ENCODE measurements at places on chromosomes 7 and 10. TPM values are rescaled to one million over a fixed set of nuclear protein-coding genes. Genes with fewer than 3 reads are reported as not detected.

Gene OR6V1
- not detected for total RNA-seq

GRCh38 chr10:34638406-34639054 is 176.6 kb downstream of the PARD3 start:
- H3K27me3 ChIP-seq = no peaks in the 10 kb centered on the region
- no peaks in the 10 kb centered on the region for H3K36me3 ChIP-seq
- peak; percentile 76 for DNase-seq
- peaks cover 4% of the 10 kb centered on the region for H3K4me1 ChIP-seq
- H3K4me3 ChIP-seq = no peak overlapping the region
- H3K27ac ChIP-seq = no peak overlapping the region

Gene AKR1C8
- total RNA-seq = 0.27 TPM

DNA sequence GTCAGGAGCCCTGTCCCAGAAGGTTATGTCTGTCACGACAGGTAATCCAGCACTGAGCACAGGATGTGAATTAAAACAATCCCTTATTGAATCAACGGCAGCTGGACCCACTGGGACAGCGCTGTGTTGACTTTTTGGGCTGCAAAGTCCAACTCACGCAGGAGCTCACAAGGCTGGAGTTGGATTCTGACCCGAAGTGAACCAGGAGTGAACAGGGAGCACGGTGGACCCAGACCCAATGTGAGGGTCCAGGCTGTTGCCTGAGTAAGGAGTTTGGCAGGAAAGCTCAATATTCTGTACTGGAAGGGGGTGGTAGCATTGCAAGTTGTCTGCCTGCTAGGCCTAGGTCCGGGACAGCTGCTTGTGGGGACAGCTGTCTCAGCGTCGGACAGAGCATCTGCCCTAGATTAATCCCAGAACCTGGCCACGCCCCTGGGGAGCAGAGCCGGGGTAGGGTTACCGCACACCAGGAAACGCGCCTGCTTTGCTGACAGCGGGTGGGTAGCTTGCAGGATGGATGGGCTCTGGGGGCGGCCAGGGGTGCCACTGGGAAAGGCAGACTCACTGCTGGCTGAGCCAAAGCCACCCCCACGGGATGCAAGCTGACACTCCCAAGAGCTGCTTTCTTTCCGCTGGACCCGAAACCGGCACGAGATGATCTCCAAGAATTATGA is 24.0 kb downstream of the COL26A1 start:
- H3K36me3 ChIP-seq = no peaks in the 10 kb centered on the region
- DNase-seq = no peak
- H3K4me3 ChIP-seq = no peak overlapping the region
- peaks cover 24% of the 10 kb centered on the region for H3K4me1 ChIP-seq

DNA sequence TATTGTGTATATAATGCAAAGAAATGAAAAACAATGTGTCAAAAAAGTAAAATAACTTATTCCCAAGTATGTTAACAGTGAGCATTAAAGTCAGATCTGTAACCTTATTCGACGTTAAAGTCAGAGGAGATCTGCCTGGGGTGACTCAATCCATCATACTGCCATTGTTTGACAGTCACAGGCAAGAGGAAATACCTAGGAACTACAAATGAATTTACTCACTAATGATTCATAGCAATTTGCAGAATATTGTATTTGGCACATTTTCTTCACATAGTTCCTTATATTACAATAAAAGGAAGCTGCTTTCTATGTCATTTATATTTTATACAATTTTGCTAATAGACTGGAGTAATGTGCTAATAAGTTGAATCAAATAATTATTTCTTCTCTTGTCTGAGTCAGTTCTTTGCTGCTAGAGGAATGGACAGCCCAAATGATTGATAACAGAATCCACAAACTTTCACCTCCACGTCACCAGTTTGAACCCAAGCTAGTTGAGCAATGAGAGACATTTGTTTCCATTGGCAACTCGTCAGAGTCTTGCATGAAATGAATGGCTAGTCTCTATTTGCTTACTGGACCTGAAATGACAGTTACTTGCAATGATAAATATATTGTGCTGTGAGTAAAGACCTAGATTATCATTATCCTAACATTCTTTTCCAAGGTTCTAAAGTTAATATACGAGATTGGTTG is 48.5 kb upstream of the TMEM106B start:
- no peak overlapping the region for H3K4me3 ChIP-seq
- H3K27ac ChIP-seq = no peak overlapping the region
- H3K4me1 ChIP-seq = peaks cover 4% of the 10 kb centered on the region
- H3K36me3 ChIP-seq = peaks cover 9% of the 10 kb centered on the region

DNA sequence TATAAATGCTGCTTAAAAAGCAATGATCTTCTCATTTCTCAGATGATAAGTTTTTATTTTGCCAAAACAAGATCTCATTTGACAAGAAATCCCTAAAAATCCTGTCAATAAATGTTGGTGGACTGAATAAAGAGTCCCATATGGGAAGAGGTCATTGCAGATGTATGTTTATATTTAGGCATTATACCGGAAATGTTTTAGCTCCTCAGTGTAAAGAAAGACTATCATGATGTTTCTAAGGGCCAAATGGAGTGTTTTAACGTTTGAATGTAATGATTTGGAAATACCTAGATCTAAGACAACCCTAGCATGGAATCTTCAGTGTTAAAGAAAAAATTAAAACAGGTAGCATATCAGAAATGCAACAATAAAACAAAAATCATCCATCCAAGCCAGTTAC is 457.8 kb upstream of the NFE2L3 start:
- no peaks in the 10 kb centered on the region for H3K4me1 ChIP-seq
- no peak overlapping the region for H3K4me3 ChIP-seq
- no peak for DNase-seq
- H3K27ac ChIP-seq = no peak overlapping the region
- H3K36me3 ChIP-seq = no peaks in the 10 kb centered on the region

Gene OLAH
- 1.0 TPM for total RNA-seq

Gene SMO
- total RNA-seq = not detected

Gene FRMD4A
- not detected for total RNA-seq

- no peaks in the 10 kb centered on the region for H3K36me3 ChIP-seq
- H3K27ac ChIP-seq = no peak overlapping the region
- H3K4me3 ChIP-seq = no peak overlapping the region
- no peaks in the 10 kb centered on the region for H3K4me1 ChIP-seq
- peaks cover 27% of the 10 kb centered on the region for H3K27me3 ChIP-seq
- DNase-seq = no peak
Observed at GRCh38 chr7:74032191-74032490, 4.2 kb downstream of the ELN start.

DNA sequence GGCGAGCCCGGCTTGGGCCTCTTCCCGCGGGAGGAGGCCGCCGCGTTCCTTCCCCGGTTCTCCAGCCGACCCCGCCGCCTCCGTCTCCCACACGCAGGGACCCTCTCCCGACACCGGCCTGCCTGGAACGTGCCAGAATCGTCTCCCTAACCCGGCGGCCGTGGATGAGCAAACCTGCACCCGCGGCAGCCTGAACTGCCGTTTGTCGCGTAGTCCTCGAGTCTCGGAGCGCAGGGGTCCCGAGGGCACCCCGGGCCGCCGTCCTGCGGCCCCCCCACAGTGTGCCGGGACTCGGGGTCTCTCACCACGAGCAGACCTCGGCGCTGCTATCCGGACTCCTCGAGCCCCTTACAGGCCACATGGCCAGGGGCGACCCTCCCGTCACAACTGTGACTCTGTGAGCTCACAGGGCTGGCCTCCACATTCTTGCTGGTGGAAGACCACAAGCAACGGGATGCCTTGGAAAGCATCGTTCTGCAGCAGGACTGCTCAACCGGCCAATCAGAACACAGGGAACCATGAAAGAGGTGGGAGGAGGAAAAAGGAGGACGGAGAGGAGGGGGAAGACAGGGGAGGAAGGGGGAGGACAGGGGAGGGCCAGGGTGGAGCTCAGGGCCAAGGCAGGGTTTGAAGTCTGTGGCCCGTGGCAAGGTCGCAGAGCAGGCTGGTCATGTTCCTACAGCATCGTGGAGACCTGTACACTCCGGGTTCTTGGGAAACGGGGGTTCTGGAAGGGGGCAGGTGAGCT is 276.9 kb downstream of the DNAJB6 start:
- peaks cover 28% of the 10 kb centered on the region for H3K4me1 ChIP-seq
- peak overlapping the region; percentile 3 for H3K27ac ChIP-seq
- H3K27me3 ChIP-seq = no peaks in the 10 kb centered on the region
- no peaks in the 10 kb centered on the region for H3K36me3 ChIP-seq

DNA sequence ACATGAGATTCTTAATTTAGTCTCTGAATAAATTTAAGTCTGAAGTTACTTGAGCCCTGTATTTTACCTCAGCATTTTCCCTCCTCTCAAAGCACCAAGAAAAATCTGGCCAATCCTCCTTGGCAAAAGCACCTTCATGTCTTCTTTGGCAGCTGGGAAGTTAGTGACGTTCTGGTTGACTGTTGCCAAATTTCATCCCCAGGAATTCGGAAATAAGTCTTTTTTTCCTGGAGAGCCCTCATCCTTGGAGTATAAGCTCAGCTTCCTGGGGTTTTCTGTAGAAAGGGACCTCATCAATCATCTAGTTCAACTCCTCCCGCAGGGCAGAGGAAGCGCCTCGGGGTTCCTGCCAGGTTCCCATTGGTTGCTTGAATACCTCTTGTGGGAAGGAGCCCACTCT is 377.6 kb downstream of the PHTF2 start:
- no peak for DNase-seq
- H3K27me3 ChIP-seq = peaks cover 2% of the 10 kb centered on the region
- H3K4me3 ChIP-seq = no peak overlapping the region
- H3K36me3 ChIP-seq = no peaks in the 10 kb centered on the region
- H3K4me1 ChIP-seq = no peaks in the 10 kb centered on the region
- no peak overlapping the region for H3K27ac ChIP-seq

GRCh38 chr10:124322191-124322980 is 96.3 kb downstream of the OAT start:
- DNase-seq = no peak
- no peaks in the 10 kb centered on the region for H3K36me3 ChIP-seq
- H3K4me1 ChIP-seq = no peaks in the 10 kb centered on the region
- no peak overlapping the region for H3K27ac ChIP-seq

DNA sequence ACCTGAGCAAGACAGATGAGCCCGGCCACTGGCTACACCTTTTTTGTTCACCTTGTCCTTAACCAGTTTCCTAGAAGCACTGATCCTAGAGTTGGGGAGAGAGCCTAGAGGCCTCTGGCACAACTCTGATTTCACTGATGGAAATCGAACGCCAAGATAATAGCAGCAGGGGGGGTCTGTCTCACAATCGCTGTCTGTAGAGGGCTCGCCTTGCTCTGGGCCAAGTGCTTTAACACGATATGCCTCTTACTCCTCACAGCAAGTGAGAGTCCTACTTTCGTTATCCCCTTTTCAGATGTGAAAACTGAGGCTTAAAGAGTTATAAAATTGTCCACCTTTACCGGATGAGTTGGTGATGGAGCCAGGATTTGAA is 472 bp downstream of the RASSF4 start:
- H3K27ac ChIP-seq = no peak overlapping the region
- H3K36me3 ChIP-seq = peaks cover 12% of the 10 kb centered on the region
- H3K4me3 ChIP-seq = peak overlapping the region; percentile 83
- DNase-seq = no peak
- H3K4me1 ChIP-seq = peaks cover 19% of the 10 kb centered on the region

Gene DPP6
- total RNA-seq = not detected

GRCh38 chr10:52004342-52004949 is 305.1 kb upstream of the CSTF2T start:
- peaks cover 2% of the 10 kb centered on the region for H3K27me3 ChIP-seq
- H3K27ac ChIP-seq = no peak overlapping the region
- no peaks in the 10 kb centered on the region for H3K4me1 ChIP-seq
- DNase-seq = no peak
- H3K4me3 ChIP-seq = no peak overlapping the region

Gene NXPH1
- total RNA-seq = not detected

GRCh38 chr7:71385330-71385729 is 253.4 kb downstream of the GALNT17 start:
- H3K27me3 ChIP-seq = no peaks in the 10 kb centered on the region
- H3K27ac ChIP-seq = no peak overlapping the region
- H3K4me1 ChIP-seq = no peaks in the 10 kb centered on the region
- H3K4me3 ChIP-seq = no peak overlapping the region
- no peak for DNase-seq

Gene HEPACAM2
- total RNA-seq = not detected

DNA sequence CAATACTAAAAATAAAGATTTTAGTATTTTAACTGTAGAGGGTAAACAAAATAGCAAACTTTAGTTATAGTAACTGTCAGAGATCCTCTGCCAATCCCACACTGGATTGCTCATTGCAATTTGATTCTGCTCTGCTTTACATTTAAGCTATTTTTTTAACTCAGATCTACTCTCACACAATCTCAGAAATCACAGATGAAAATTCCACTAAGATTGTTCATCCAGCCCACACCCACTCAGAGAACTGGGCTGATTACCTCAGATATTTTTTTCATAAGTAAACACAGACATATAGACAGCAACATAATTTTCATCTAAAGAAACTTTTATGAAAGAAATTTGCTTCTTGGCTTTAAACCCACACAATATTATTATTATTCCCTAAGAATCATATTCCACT is 7.0 kb downstream of the OSBPL3 start:
- H3K36me3 ChIP-seq = peaks cover 26% of the 10 kb centered on the region
- H3K4me3 ChIP-seq = no peak overlapping the region
- no peak overlapping the region for H3K27ac ChIP-seq
- no peak for DNase-seq
- peaks cover 71% of the 10 kb centered on the region for H3K4me1 ChIP-seq

- no peak overlapping the region for H3K4me3 ChIP-seq
- no peaks in the 10 kb centered on the region for H3K36me3 ChIP-seq
- H3K4me1 ChIP-seq = peaks cover 7% of the 10 kb centered on the region
- peaks cover 47% of the 10 kb centered on the region for H3K27me3 ChIP-seq
- no peak for DNase-seq
Observed at GRCh38 chr10:128277267-128277840, 151.1 kb upstream of the MKI67 start.

GRCh38 chr7:35691827-35692307 is 3.1 kb downstream of the HERPUD2 start:
- peak overlapping the region; percentile 91 for H3K27ac ChIP-seq
- DNase-seq = peak; percentile 58
- H3K4me1 ChIP-seq = peaks cover 63% of the 10 kb centered on the region
- H3K27me3 ChIP-seq = no peaks in the 10 kb centered on the region
- peak overlapping the region; percentile 77 for H3K4me3 ChIP-seq

DNA sequence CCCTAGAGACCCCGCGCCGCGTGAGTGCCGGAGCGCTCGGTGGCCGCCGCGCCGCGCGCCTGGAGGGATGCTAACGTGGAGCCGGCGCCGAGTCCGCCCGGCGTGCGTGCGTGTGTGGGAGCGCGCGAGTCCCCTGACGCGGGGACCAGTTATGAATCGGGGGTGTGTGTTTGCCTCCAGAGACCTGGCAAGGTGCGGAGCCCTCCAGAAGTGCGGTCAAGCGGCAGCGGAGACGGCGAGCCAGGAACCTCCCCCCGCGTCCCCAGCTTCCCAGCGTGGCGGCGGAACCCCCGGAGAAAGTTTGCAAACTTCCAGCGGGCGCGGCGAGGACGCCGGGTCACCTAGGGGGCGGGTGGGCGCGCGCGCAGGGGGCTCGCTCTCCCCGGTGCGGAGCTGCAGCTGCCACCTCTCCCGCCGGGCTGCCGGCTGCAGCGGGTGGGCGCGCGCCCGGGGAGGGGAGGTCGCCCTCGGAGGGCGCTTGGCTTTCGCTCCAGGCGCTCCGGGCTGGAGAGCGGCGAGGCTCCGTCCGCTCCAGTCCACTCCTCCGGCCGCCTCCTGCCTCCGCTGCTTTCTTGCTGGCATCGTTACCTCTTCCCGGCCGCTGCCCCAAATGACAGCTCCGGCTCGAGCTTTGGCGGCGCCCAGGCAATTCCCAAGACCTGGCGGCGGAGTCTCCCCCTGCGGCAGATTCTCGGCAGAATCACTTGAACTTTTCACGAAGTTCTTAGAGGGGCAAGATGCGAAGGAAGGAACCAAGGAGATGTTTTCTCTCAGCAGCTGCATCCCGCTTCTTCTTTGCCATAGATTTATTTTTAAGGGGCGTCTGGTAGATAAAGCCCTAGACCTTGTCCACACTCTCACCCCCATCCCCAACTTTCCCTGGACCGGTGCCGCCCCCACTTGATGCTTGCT is 2.3 kb upstream of the CREB5 start:
- peaks cover 25% of the 10 kb centered on the region for H3K4me1 ChIP-seq
- H3K4me3 ChIP-seq = peak overlapping the region; percentile 71
- H3K36me3 ChIP-seq = no peaks in the 10 kb centered on the region
- peaks cover 67% of the 10 kb centered on the region for H3K27me3 ChIP-seq
